ENCODE measurements at places on chromosomes 3 and 15. TPM values are rescaled to one million over a fixed set of nuclear protein-coding genes. Genes with fewer than 3 reads are reported as not detected.

DNA sequence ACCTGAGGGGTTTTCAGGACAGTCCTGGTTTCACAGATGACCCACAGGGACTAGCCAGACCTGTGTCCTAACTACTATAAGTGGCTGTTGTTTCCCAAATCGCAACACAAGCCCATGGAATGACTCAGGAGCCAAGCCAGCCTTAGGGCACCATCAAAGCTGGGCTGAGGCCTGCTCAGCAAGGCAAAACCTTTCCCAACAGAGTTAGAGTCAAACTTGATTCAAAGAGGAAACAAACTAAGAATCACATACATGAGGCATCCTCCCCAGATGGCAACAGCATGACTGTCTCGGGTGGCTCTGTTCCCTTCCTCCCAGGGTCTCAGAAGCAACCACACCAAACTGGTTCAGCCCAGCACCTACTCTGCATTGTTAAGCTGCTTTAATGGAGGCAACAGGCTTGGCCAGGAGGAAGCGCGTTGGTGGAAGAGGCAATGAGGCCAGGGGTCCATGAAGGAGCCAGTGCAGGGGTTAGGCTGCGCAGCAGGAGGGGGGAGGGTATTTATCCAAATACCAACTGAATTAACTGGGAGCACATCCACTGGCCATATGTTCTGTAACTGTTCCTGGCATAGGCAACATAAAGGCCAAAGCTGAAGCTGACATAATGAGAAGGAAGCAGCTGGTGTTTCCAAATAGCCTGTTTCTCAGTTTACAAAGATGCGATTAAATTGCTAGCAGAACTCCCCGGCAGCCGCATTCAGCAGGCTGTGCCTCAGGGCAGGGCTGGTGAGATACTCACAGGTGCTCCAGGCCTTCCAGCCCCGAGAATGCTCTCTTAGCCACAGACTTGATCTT, 102.4 kb downstream of the LRIG1 start:
- no peak for DNase-seq

DNA sequence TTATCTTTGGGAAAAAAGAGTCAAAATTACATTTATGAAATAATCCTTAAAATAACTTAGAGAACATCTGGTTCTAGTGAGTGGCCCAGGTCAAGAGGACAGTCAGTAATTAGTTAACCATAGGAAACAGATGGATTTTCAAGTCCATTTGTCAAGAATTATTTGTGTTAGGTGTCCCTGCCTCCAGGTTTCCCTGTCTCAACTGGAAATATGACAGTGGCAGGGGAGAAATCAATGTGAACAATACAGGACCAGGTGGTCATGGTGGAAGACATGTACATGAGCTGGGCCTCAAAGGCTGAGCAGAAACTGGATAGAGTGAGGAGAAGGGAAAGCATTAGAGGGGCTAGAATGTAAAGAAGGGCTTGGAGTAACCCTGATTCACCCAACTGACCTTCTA, 372.6 kb downstream of the VPS13C start:
- DNase-seq, result no peak

DNA sequence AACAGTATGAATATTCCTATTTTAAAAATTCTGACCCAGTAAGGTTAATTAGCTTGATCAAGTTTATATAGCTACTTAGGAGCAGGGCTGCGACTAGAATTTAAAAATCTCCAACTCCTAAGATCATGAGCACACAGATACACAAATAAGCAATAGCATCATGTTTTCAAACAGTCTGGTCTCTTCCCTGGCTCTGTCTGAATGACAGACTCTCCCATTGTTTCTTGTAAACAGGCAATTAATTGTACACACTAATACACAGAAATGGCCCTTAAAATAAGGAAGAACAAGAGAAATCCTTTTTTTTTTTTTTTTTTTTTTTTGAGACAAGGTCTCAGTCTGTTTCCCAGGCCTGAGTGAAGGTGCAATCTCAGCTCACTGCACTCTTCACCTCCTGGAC, 1064.4 kb upstream of the CFAP20DC start:
- no peak for DNase-seq

The EXD1 gene
- total RNA-seq, result not detected

The MYH15 gene
- 0.13 TPM for total RNA-seq

The SPG11 gene
- 43.8 TPM for total RNA-seq

Data from Right ventricle myocardium superior (tissue), 1 donor.